Jurkat, Clone E6-1 (cell line): ENCODE measurements at places on chromosomes 4 and X.

DNA sequence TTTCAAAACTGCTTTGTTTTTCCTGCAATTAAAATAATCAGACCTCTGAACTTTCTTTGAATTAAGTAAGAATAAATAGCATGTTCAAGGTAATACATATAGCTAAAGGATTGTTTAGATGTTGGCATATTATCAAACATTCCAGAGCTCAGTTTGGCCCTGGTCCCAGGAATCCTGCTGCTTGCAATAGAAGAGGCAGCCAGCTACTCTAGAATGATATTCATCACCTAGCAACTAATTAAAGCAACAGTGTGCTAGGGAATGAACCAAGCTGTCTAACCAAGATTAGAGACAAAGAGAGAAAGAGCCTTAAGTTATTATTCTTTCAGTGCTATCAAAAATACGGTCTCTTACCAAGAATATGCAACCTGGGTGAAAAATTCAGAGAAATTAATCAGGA lies 460.9 kb downstream of the GABRG1 start:
- DNase-seq, result no peak

DNA sequence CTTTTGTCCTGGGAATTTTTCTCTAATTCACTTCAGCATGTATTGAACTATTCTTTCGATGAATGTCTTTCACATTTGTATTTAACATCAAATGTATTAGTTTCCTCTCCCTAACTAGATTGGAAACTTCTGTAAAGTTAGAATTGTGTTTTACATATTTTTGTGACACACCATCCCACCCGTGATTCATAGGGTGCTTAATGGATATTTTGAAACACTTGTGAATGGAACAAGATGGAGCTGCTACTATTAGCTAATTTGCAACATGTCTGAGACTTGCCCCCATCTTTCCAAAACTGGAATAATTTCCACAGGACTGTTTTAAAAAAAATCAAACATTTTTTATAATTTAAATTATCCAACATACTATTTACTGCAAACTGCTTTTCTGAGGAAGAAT lies 30.2 kb upstream of the GNPDA2 start:
- DNase-seq, result no peak

DNA sequence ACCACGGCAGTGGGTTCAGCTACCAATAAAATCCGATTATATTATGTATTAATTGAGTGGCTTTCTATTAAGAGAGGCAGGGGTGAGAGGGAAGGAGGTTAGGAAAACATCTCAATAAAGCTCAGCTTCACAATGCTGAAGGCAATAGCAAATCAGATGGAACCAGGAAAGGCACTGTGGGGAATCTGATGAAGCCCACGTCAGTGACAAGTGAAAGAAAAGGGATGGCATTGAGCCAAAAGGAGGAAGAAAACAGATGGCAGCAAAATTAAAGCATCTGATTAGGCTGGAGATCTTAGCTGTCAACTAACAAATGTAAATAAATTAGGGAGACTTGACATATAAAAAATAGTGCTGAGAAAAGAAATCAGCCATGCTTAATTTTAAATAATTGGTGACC lies 180.9 kb downstream of the RASL11B start:
- DNase-seq, result no peak

GRCh38 chr4:67691328-67691727 lies 9.6 kb downstream of the UBA6 start:
- DNase-seq, result no peak

DNA sequence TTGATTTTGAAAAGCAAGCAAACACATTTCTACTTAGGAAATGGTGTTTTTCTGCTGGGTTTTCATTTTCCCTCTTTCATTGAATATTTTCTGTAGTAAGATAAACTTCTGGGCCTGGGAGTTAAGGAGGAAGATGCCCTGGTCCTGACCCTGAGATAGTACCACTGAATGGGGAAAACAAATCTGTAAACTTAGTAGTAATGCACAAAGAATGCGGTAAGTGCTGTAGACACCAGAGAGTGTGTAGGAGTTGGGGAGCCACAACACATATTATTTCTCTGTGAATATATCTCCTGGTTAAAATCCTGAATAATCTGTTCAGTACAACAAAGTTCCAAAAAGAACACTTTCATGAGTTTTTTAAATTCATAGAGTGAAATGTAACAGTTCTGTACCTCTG lies 178.3 kb downstream of the MAPK10 start:
- DNase-seq, result no peak

DNA sequence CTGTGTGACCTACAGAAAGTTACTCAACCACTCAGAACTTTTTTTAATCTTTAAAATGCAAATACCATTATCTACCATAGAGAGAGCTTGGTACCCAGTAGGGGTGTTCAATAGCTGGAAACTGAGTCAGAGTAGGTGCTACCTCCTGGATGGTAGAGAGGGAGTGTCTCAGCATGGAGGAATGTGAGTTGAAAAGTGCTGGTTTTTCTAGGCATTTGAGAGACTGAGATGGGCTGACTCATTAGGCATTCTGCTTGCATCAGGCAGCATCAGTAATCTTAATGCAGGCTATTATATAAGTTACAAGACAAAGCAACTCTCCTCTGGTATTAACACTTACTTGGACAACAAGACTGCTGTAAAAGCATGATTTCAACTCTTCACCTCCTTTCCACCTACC lies 70.9 kb upstream of the ARHGEF9 start:
- no peak for DNase-seq

DNA sequence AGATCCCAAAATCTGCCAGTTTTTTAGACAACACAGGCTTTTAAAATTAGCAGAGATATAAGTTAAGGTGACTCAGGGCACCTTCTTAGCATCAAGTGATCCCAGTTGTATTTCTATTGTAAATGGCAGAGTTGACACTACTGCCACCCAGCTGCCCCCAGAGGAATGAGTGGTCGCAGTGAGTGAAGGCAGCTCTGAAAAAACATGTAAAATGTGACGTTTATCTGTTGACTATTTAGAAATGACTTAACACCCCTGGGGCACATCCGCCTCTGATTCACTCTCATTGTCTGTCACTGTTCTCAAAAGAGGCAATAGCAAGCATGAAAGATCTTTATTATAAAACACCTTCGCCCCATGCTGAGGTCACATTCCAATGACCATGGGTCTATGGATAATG lies 592.4 kb downstream of the ACTRT1 start:
- no peak for DNase-seq

DNA sequence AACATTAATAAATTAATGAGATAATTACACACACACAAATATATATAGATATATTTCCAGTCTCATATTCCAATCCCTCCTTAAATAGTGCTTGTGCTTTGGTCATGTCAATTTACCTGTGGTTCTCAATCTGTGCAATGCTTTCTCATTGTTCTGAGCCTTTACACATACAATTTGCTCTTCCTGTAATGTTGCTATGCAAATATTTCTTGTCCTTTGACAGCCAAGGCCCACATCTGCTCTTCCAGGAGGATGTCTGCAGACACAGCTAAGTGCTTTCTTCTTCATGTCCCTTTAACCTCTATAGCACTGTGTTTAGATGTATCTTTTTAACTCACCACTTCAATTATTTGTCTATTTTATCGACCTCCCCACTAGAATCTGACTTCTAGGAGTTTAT lies 67.3 kb upstream of the RAPGEF2 start:
- no peak for DNase-seq

GRCh38 chrX:118730500-118731247 lies 3.3 kb downstream of the IL13RA1 start:
- DNase-seq, result no peak
